ENCODE measurements at places on chromosomes 1 and 21.

GRCh38 chr1:6582370-6582769, 2.6 kb downstream of the ZBTB48 start:
- no peak for DNase-seq

GRCh38 chr1:233440951-233441401, 113.5 kb downstream of the MAP3K21 start:
- DNase-seq: peak; percentile 54

GRCh38 chr1:84888753-84889152, 4.3 kb downstream of the LPAR3 start:
- no peak for DNase-seq

- DNase-seq: no peak
Observed at GRCh38 chr1:6401673-6402072, 8.1 kb upstream of the ACOT7 start.

DNA sequence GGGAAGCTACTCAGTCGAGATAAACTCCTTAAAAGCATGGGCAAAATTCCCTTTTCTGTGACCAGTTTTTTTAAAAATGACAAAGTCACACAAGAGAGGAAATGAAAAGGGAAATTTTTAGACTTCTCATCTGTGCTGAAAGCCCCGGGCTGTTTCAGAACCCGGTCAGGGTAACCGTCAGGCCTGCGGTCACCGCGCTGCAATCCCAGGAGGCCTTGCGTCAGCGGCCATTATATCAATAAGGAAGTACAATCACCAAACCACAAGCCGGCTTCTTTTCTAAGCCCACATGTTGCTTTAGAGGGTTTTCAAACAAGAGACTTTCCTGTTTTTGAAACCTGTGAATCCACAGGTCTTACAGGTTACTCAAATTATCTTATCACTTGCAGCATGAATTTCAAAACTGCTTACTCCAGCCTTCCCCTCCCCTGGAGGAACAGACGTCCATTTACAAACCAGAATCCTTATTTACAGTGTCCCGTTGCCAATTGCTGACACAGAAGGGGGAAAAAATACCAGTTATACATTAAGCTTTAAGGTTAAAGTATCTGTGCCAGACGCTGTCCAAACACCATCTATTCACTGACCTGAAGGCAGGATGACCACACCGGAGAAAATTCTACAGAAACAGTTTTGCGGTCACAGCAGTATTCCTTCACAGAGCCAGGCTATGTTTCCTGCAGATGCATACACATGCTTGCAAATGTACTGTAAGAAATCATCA, 165.3 kb downstream of the TOMM20 start:
- peak; percentile 72 for DNase-seq

GRCh38 chr1:95223110-95223509, 10.9 kb upstream of the RWDD3 start:
- DNase-seq: no peak

DNA sequence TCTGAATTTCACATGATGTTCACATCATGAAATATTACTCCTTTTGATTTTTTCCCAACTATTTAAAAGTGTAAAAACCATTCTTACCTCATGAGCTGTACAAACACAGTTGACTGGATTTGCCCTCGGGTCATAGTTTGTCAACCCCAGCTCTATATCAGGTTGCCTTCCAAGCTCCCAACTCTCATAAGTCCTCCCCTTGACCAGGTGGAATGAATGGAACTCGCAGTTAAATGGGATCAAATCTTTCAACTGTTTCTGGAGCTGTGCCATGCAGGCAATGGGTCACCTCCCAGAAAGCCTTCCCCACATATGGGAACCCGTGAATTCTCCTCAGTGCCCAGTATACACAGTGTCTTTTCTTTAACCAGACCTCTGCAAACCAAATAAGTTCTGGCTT, 169.8 kb upstream of the FOXD3 start:
- DNase-seq: no peak

- no peak for DNase-seq
Observed at GRCh38 chr1:178412400-178412770, 84.4 kb downstream of the CLEC20A start.

- DNase-seq: peak; percentile 31
Observed at GRCh38 chr1:170415710-170416372, 116.1 kb upstream of the GORAB start.

DNA sequence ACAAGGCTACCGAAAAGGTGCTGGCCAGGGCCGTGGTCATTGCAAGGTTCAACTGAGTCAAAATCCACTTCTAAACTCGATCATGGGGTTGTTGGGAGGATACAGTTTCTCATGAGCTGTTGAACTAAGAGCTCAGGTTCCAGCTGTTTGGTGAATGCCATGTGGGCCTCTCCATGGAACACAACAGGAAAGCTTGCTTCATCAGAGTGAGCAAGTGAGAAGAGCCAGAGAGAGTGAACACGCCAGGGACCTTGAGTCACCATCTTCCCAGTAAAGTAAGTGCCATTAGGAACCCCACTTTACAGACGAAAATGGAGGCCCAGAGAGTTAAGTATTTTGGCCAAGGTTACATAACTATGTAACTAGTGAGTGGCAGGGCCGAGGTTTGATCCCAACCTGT, 475.1 kb upstream of the VAMP3 start:
- no peak for DNase-seq

GRCh38 chr1:230899841-230900251, 31.5 kb upstream of the C1orf198 start:
- DNase-seq: no peak

GRCh38 chr1:95991787-95992520, 729.6 kb upstream of the PTBP2 start:
- DNase-seq: no peak
